ENCODE measurements at places on chromosomes 12 and 14.

GRCh38 chr12:96496944-96497343 is 7.6 kb downstream of the CFAP54 start:
- no peak for DNase-seq

- no peak for DNase-seq
These were observed 289.8 kb downstream of the GRIN2B start for GRCh38 chr12:13691598-13691997.

- no peak for DNase-seq
These were observed 527.7 kb downstream of the RPS29 start for GRCh38 chr14:49058511-49058910.

DNA sequence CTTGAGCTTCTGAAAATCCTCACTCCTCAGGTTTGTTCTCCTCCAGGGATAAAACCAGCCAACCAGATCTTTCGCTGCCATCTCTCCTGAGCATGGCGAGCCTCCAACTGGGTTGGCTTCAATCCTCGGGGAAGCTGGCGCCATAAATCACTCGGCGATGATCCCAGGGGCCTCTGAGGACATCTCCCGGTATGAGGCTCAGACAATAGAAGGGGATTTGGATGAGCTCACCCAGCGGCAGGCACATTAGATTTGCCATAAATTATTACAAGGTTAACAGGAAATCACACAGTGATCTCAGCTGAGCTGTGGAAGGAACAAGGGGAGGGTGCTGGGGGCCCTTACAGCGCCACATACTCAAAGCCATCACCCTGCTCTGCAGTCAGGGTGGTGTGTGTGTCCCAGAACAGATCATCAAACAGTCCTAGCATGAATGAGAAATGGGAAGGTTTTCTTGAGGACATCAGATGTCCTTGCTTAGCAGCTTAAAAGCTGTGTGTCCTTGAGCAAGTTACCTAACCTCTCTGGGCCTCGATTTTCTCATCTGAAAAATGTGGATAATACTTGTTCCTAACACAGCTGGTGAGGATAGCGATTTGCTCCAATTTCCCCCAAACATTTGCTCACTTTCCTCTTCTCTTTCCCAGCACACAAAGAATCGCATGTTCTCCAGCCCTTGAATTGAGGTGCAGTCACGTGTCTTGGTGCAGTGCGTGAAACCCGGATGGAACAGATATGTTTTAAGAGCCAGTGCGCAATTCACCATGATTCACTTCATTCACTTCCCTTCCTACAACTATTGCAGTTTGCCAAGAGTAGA is 142.8 kb downstream of the SCARB1 start:
- no peak for DNase-seq

GRCh38 chr12:124592050-124592449 is 24.6 kb upstream of the NCOR2 start:
- DNase-seq, result no peak

- no peak for DNase-seq
These were observed 57.0 kb downstream of the GCH1 start for GRCh38 chr14:54845641-54846040.

GRCh38 chr14:50103558-50103957 is 12.8 kb downstream of the VCPKMT start:
- no peak for DNase-seq

DNA sequence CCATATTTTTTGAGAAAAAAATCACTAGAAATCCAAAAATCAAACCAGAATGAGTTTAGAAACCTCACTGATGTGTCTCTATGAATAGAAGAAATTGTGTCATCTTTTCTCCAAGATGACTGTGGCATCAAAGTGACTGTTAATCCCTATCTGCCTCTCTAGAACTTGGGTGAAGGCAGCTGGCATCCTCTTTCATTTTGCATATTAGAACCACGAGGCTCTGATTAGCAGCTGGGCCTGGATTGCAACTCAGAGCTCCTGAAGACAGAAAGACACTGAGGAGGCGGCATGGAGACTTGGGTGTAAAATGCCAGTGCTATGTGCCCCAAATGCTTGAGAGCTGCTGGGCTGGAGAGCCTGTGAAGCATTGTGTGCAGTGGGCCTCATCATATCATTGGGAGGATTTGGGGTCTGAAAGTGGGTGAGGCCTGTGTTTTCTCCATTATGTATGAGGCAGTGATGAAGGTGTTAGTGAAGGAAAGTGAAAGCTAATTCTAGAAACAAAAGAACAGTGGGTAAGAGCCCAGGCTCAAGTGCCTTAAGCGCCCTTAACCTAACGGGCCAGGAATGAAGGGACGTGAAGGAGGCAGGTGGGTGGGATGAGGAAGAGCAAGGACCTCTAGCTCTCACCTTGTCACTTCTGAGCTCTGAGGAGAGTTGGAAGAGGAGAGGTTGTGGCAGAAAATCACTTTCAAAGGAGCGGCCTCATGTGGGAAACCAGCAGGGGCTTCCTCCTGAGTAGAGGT is 26.2 kb downstream of the NKX2-8 start:
- DNase-seq, result no peak

GRCh38 chr12:21818627-21819026 is 44.1 kb upstream of the KCNJ8 start:
- peak; percentile 61 for DNase-seq

DNA sequence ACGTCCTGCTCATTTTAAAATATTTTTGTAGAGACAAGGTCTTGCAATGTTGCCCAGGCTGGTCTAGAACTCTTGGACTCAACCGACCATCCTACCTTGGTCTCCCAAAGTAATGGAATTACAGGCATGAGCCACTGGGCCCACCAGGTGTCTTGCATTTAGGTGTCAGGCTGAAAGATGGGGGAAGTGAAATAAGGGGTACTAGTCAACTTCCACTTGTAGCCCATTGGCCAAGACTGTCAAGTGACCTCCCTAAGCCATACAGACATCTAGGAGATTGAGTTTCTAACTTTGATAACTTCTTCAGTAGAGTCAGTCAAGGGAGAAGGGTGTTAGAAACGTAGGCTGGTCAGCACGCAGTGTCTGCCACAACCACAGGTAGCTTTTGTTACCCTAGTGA is 32.0 kb downstream of the ARF6 start:
- DNase-seq, result no peak

GRCh38 chr12:6205144-6205539 is 4.9 kb downstream of the CD9 start:
- no peak for DNase-seq

- DNase-seq, result no peak
These were observed 17.9 kb downstream of the ZDHHC22 start for GRCh38 chr14:77123381-77124325.

DNA sequence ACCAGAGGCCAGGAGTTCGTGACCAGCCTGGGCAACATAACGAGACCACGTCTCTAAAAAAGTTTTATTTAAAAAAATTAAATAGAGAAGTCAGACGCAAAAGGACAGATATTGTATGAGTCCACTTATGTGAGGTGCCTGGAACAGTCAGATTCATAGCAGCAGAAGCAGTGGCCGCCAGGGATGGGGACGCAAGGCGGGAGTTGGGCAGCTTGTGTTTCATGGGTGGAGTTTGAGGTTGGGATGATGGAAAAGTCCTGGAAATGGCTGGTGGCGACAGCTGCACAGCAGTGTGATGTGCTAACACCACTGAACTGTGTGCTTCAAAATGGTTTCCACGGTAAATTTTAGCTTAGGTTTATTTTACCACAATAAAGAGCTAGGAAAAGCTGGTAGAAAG is 57.6 kb upstream of the DDX11 start:
- no peak for DNase-seq

DNA sequence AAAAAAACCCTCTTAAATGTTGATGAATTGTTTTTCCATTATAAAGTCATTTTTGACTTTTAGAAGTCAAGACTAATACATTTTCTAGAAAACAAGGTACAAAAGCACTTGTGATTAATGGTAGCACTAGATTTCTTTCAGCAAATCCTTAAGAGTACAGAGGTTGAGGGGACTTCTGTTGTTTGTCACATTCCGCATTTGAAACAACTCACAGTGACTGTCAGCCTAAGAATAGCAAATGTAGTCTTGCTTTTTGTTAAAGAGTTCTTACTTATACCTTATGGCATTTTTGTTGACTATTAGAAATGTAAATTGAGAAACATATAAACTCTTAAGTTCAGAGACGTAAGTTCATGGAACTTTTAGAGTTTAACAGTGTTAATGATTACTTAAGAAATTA is 16.4 kb downstream of the YARS2 start:
- DNase-seq, result no peak

GRCh38 chr14:67411370-67411769 is 595 bp downstream of the PLEK2 start:
- DNase-seq, result no peak

DNA sequence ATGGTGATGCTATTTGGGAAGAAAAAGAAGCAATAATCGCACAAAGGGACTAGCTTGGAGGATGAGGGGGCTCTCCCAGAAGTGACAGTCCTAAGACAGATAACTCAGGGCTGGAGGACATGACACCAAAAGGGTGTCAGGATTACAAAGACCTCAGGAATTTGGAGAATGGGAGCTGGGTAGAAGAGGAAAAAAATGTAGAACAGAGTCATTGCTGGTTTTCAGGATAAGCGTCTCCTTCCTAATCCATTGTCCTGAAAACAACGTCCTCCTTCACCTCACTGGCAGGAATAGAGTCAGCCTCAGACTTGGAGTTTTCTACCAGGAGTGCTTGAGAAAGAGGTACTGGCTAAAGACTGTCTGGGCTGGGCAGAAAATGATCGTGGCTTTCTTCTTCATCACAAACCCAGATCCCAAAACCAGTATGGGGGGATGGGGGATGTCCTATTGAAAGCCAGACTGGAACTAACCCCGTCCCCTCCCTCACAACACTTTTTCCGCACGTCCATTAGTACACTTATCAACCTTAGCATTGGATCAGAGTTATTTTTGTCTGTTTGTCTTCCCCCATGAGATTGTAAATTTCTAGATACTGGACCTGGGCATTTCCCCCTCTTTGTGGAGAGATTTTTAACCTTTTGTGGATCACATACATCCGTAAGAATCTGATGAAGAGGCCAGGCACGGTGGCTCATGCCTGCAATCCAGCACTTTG is 14.3 kb downstream of the B4GALNT3 start:
- no peak for DNase-seq

GRCh38 chr12:94621662-94622359 is 28.5 kb downstream of the TMCC3 start:
- no peak for DNase-seq

GRCh38 chr12:115032521-115032920 is 348.5 kb upstream of the TBX3 start:
- DNase-seq, result no peak

DNA sequence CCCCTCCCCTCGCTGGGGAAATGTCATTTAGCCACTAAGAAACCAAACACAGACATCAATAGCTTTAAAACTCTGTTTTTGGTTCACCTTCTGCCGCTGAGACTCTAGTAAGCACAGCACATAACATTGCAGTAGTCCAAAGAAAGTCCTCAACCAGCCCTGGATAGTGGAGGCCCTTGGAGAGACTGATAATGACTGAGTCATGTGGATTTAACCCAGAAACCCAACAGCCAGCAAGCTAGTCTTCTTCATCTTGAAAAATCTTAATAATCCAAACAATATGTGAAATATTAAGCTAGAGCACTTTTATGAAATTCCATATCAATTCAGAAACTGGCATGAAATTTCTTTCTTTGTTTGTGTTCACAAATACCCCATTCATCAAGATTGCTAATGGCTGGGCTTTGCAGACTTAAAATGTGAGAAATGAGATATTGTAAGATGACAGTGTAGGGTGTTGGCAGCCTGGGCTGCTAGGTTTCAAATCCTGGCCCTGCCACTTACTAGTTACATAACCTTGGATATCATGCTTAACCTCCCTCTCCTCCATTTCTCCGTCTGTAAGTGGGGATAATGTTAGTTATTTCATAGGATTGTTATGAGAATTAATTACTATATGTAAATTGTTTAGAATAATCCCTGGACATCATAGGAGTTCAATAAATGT is 40.1 kb downstream of the RERG start:
- no peak for DNase-seq

GRCh38 chr14:102898776-102899515 is 23.5 kb upstream of the AMN start:
- no peak for DNase-seq

DNA sequence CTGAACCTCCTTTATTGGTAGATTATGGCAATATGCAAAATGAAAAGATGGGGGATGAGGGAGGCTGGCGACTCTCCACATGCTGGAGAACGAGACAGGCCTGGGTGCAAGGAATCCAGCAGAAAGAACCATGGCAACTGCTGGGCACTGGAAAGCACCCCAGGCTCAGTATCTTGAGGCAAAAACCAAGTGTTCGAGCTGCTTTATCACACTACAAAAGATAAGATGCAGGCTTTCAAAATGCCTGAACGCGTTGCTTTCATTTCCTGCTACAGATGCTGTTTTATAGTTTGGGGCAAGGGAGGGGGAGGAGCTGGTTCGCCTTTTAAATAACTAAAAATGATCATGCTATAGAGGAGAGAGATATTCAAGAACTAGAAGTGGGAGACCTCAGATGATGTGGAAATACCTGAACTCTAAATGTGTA is 38.9 kb downstream of the NIN start:
- no peak for DNase-seq

DNA sequence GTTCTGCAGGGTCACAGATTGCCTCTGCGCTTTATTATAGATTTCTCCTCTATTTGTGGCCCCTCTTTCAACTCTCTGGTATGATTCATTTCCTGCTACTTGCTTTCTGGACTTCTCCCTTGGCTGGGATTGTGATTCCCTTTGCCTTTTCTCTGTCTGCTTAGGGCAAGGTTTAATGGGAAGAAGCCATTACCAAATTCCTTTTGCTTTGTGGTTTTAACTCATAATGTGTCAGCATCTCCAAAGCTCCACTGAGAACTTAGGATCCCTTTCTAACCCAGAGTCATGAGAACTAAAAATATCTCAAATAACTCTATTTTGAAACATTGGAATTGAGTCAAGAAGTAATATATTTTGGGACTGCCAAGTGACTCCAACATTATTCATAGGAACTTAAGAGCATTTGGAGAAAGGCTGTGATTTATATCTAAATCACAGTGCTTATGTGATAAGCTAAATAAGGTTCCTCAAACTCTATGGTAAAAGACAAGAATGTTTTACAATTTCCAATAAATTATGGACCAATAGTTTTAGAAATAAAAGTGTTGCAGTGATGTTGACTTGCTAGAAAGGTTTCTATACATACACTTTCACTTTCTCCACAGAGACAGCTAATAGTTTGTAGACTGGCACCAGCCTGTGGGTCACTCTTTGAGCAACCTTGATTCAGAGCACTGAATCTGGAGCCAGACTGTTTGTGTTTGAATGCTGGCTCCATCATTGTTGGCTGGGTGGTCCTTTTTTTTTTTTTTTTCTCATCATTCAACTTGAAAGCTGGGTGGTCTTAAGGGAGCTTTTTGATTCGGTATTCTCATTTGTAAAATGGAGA is 93.9 kb downstream of the DACT1 start:
- peak; percentile 99 for DNase-seq

DNA sequence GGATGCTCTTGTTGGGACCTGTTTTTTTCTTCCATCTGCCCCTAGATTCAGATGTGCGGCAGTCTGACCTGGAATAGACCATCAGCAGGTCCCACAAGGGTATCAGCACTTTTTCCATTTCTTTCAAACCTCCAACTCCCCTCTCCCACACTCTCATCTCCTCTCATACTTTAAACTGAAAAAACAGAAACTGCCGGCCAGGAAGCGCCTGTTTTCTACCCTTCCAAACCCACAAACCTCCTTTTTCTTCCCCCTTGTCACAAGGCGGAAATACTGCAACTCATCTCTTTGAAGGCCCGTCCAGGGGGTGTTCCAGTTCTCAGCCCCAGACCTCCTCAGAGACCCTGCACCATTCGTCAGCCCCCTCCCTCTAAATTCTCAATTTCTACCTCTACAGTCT is 62.5 kb upstream of the FKBP4 start:
- no peak for DNase-seq

- no peak for DNase-seq
These were observed 642.2 kb downstream of the DIO2 start for GRCh38 chr14:79569072-79569471.
